ENCODE measurements at places on chromosomes 2 and 18.

- no peak for DNase-seq
Observed at GRCh38 chr2:152497481-152498052, 162.6 kb downstream of the FMNL2 start.

DNA sequence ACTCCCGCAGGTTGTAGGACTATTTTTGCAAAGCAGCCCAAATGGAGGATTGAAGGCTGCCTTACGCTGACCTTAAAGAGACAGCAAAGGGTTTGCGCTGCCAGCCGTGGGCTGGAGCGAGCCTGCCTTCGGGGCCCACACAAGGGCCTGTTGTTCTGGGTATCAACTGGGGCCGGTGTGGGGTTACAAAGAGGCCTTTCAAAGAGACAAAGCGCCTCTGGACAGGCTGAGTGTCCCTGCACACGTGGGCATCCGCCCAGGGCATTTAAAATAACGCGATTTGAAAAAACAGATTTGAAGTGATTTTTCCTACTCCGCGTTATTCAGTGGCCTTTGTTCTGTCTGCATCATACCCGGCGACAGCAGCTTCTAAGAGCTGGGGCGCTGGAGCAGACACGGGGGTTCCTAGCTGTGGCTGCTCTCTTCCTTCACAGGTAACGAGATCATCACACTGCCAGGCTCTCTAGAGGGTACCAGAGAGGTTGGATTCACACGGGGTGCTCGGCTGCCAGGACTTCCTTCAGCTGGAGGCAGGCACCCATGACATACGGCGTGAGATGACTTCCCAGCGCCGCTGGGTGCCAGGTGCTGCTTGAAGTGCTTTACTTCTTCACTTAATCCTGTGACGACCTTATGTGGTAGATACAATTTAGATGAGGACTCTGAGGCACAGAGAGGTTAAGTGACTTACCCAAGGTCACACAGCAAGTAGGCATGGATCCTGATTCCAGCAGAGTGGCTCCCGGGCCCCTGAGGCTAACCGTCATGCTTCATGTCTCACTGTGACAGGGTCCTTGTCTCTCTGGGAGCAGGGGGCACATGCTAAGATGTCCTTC is 32.2 kb downstream of the MAL start:
- no peak for DNase-seq

DNA sequence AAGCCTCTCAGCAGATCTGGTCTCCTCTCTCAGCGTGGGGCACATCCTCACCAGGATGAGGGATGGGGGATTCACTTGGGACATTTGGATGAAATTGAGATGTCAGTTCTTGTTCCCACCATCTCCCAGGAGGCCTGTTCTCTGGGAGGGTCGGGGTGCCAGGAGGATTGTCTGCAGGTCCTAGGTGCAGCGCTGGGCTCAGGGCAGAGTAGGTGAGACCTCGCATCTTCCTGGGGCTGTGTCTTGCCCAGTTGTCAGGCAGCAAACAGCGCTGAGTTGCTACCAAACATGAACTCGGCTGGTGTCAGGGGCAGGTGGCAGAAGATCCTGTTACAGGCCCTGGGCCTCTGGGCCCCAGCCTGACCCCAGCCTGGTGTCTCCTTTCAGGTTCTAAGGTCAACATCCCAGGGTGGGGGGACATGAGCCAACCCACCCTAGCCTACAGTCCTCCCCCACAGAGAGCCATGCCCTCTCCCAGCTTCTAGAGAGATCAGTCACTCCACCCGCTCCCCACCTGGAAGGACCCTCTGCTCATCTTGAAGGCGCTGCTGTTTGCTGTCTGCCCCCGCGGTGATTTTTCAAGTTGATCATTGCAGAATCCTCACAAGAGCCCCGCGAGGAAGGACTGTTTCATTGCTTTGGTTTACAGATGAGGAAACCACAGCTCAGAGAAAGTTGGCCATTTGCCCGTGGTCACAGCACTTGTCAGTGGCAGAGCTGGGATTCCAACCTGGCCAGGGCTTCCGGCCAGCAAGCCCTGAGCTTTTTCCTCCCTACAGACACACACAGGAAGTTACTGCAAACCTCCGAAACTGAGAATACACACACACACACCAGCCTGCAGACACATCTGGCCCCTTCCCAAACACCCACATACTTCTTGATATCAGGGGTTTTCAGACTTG is 83.9 kb downstream of the STPG4 start:
- DNase-seq, result peak; percentile 95

DNA sequence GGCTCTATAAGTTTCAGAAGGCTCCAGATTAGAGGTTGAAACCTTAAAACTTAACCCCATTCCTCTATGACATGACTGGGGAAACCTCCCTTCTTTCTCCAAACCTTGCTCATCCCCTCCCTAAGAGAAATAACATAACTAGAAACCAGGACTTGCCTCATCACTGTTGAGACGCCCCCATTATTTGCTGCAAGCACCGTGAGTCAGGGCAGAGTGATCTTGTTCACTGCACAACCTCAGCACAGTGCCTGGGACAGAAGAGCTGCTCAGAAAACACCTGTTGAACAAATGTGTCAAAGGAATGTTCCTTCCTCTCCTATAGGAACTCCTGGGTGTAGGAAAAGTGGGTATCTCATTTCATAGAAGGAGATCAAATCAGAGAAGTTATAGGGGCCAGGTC is 132.7 kb upstream of the CTAGE1 start:
- no peak for DNase-seq

DNA sequence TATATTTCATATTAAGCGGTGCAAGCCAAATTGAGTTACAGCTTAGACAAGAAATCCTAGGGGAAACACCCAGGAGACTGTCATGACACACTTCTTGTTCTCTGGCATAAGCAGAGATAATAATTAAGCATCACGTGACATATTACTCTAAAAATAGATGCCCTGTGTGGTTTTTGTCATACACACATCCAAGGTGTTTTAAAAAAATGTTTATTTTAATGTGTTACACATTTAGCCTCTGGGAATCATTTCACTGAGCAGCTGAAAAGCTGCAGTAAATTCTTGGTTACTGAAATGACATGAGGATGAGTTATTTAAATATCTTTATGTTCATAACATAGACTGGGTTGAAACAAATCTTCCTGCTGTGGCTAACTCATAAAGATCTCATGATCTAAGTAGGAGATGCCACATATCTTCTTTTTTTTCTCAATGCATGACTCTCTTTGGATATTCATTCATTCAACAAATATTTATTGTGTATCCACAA is 38.0 kb upstream of the ERMN start:
- no peak for DNase-seq

DNA sequence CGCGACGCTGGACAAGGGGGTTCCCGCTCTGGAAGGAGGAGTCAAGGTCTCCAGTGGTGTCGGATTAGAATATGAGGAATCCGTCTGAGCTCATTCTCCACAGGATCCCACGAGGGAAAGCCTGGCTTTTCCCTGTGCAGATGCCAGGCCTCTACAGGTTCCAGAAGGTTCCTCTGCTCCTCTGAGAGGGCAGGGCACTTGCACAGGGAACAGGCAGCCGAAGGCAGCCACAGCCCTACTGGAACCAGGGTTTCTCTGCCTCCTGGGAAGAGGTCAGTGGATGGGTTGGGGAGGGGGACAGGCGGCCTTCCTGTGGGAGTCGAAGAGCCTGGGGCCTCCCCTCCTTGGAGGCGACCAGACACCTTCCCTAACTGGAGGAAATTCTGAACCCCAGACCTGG is 1.7 kb upstream of the AQP12A start:
- no peak for DNase-seq

GRCh38 chr2:239369631-239370161 is 31.1 kb downstream of the HDAC4 start:
- no peak for DNase-seq

- DNase-seq, result no peak
Observed at GRCh38 chr2:230666885-230667712, 45.5 kb upstream of the CAB39 start.

DNA sequence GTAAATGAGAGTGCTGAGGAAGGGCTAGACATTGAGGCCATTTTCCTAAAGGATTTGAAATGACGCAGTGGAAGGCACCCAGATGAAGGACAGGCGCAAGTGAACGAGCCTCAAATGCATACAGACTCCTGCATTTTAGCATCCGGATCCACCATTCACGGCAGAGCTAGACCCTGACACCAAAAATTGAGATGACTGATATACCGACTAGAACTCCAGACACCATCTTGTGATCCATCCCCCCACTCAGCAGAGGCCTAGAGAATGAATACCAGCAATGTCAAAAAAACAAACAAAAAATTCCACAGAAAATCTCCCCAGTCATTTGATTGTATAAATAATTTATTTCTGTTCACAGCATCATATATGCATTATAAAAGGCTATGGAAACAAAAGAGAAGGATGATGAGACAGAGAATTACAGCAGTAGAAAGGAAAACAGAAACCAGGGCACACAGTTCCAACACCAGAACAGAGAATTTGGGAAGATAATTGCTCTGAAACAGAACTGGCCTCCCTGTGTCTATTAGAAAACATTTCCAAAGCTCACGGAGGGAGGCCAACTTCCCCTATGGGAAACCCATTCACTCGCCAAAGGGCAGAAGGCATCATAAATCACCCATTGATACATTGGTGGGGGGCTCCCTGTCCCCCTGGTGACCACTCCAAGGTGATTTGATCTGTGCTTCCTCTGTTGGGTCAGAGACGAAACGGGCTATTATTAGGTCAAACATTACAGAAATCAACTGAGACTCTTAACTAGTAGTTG is 4.0 kb downstream of the ARL4C start:
- no peak for DNase-seq

DNA sequence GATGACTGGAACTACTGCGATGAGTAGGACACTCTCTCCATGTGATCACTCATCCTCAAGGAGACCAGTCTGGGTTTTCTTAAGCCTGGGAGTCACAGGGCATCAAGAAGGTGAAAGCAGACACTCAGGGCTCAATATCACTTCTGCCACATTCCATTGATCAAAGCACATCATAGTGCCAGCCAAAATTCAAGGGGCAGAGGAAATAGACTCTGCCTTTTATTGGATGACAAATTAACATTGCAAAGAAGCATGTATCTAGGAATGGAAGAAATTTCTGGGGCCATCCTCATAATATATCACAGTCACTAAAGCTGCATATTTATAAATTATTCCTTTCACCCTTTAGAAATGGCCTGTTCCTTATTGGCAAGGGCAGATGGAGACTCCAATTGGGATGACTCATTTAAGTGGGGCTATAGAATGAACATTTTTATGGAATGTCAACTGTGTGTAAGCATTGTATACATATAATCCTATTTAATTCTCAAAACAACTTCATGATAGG is 114.8 kb upstream of the CDC42EP3 start:
- DNase-seq, result no peak

DNA sequence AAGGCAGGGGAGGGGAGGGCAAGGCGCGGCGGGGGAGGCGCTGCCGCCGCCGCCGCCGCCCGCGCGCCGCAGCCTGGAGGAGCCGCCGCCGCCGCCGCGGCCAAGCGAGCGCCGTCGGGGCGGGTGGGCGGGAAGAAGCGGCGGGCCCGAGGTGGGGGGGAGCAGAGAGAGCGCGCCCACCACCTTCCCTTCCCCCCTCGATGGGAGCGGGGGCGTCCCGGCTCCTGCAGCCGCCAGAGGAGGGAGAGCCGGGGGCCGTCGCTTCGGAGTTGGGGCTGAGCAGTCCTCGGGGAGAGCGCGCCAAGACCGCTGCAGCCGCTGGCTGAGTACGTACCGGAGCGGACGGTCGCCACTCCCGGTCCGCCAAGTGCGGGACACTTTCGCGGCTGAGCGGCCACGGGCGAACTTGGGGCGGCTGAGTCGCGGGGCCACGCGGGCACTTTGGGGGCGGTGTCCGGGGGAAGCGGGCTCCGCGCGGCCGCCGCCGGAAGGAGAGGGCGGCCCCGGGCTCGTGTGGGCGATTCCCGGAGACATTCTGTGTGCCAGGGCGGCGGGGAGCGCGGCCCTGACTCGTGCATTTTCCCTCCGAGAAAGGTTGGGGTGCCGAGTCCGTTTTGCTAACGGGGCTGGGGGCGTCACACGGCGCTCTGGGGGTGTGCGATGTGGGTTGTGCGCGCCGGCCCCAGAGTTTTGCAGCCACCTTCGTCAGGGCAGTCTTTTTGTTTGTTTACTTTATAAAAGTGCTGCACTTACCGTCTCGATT is at the start of gene NAB1:
TSS of gene NAB1 (plus strand) at position 49 of the 763 bp plus-strand sequence. CDS start 10,094 bp downstream, outside the sequence.
- DNase-seq, result no peak

DNA sequence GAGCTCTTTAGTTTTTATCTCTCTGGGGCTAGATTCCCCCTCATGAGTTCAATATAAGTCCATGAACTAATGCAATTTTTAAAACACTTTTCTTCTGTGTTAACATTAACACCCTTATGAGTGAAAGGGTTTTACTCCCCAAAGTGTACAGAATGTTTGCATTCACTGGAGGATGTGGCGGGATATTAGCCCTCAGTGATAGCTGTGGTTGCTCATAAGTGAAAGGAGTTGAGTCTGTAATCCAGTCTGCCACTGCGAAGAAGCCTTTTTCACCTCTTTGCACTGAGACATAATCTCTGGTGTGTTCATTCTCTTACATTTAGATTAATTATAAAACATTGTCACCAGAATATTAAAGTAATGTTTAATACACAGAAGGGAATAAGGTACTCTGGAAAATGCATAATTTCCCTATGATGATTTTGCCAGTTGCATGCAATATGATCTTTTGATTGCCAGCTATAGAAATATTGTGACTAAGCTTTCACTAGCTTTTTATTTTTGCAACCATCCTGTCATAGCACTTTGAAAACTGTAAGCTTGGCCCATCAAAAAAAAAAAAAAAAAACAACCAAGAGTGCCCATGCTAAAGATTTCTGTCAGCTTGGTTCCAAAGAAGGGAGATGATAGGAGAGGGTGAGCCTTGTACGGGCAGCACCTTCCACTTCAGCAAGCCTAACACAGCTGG is 113.2 kb downstream of the BCL11A start:
- DNase-seq, result no peak

GRCh38 chr2:237995036-237995435 is 28.2 kb downstream of the UBE2F start:
- DNase-seq, result no peak

DNA sequence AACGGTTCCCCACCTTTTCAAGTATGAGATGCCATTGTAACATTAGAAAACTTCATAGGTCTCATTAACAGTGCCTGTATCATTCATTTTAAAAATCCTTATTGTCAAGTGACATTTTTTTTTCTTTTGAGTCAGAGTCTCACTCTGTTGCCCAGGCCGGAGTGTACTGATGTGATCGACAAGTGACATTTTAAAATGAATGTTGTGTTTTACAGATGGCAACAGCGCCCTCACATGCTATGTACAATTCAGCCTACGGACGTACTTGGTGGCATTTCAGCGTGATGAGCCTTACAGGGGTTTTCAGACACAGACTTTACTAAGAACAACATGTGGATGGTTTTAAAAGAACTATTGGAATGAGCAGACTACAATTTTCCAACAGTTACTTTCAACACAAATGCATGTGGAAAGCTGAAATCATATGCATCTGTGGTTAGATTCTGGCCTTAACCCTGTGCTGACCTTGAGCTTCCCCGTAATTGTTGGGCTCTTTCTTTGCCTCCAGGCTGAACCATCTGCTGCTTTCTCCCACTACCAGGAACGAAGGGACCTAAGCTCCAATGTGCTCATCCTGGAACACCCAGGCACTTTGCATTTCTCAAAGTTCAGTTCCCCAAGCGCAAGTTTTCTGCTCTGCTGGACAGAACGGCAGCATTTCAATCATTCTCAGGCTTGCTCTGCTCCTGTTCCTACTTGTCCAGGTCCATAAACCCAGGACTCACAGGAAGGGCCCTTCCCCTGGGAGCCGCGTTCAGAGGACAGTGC is 119.9 kb upstream of the NDUFV2 start:
- no peak for DNase-seq

- no peak for DNase-seq
Observed at GRCh38 chr2:232321156-232321816, 57.3 kb upstream of the ALPP start.

GRCh38 chr2:145748927-145749326 is 1229.0 kb upstream of the ZEB2 start:
- no peak for DNase-seq

Measured in right atrium auricular region (tissue), 2 donors.